Fibroblast of lung (primary cell): ENCODE measurements at places on chromosomes 11 and 22. TPM values are rescaled to one million over a fixed set of nuclear protein-coding genes. Genes with fewer than 3 reads are reported as not detected.

MS4A7 gene
- total RNA-seq, result 0.26 TPM in 1 of 2 replicates, not detected in the other

GRM5 gene
- under 0.01 TPM in 1 of 2 replicates, not detected in the other for total RNA-seq

- H3K4me3 ChIP-seq, result no peak overlapping the region
- H3K36me3 ChIP-seq, result no peaks in the 10 kb centered on the region
- H3K27ac ChIP-seq, result no peak overlapping the region
Measured at GRCh38 chr11:90318651-90319050, 95.8 kb upstream of the CHORDC1 start.

DNA sequence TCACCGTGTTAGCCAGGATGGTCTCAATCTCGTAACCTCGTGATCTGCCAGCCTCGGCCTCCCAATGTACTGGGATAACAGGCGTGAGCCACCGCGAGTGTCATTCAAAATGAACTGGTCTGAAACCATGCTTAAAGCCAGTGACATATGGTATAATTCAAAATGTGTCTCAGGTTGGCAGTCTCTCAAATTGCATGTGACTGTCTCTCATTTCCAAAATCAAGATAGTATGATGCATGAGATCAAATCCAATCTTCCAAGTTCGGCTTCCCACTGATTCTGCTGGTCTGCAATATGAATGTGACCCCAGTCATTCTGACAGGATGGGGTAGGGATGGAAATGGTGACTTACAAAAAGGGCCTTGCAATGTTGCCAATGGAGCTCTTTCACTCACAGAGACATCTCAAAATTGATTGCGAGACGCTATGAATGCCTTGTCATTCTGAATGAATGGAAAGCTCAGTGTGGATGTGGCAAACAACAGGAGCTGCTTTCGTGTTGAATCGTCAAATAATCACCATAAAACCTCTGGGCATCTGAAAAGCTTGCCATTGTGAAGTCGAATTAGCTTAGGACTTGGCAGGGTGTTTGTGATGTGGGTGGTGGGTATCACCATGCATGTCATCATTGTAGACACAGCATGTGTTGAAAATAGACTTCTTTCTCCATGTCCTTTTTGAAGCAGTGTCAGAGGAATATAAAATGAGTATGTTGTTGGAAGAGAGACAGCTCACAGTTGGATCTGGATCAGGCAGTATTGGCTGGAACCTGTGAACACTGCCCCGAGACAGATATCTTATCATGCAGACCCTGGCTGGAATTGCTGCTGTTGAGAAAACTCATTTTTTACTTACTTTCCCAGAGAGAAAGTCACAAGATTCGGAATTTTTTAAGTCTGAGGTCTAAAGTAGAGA lies 12.2 kb downstream of the SLN start:
- H3K27me3 ChIP-seq, result no peaks in the 10 kb centered on the region
- peaks cover 9% of the 10 kb centered on the region for H3K4me1 ChIP-seq
- no peaks in the 10 kb centered on the region for H3K36me3 ChIP-seq
- H3K27ac ChIP-seq, result no peak overlapping the region

DNA sequence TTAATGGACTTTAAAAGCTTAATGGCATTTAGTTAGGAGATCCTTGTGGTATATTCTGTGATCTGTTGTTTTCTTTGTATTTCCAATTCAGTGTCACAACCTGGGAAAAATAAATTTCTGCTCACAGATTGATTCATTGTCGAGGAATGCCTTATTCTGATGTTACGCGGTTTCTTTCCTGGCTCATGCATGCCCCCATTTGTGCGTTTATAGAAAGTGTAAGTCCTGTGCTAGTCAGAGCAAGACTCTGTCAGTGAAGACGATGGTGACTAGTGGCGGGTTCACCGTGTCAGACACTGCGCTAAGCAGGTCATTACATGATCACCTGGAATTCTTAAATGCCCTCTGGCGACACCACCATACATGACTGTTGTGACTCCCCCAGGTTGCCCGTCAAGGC lies 169.4 kb downstream of the TBC1D22A start:
- no peak overlapping the region for H3K27ac ChIP-seq
- no peaks in the 10 kb centered on the region for H3K27me3 ChIP-seq
- DNase-seq, result peak; percentile 88
- no peak overlapping the region for H3K4me3 ChIP-seq
- no peaks in the 10 kb centered on the region for H3K36me3 ChIP-seq
- peaks cover 26% of the 10 kb centered on the region for H3K4me1 ChIP-seq

DNA sequence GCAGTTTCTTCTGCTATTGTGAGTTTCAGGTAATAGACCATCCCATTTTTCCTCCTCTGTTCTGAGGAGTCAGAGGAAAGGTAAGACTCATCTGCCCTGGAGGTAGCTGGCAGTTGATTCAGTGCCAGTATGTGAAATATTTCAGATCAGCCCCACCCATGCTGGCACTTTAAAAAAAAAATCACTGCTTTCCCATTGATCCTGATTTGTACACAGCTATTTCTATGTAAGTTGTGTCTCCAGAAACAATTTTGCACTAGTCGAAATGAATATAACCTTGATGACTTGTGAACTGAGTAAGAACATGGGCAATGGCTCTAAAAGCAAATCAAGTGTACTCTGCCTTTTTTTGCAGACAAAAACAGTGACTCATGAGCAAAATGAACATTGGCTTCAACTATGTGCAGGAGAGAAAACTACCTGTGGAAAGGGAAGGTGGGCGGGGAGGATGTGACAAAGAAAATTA lies 82.0 kb upstream of the OR5AK2 start:
- no peaks in the 10 kb centered on the region for H3K36me3 ChIP-seq
- H3K27ac ChIP-seq, result no peak overlapping the region
- H3K4me3 ChIP-seq, result no peak overlapping the region
- no peak for DNase-seq
- no peaks in the 10 kb centered on the region for H3K4me1 ChIP-seq

- no peak overlapping the region for H3K27ac ChIP-seq
- H3K4me3 ChIP-seq, result no peak overlapping the region
- H3K36me3 ChIP-seq, result no peaks in the 10 kb centered on the region
- peak; percentile 63 for DNase-seq
Measured at GRCh38 chr22:32469799-32470212, 4.8 kb upstream of the FBXO7 start.
